ENCODE measurements at places on chromosomes 7 and 10. TPM values are rescaled to one million over a fixed set of nuclear protein-coding genes. Genes with fewer than 3 reads are reported as not detected.

The ADCYAP1R1 gene
- not detected for total RNA-seq

The GIMAP2 gene
- total RNA-seq, result under 0.01 TPM

The VPS37D gene
- total RNA-seq, result 3.0 TPM

The GSTO2 gene
- 2.6 TPM for total RNA-seq

The SLC39A12 gene
- total RNA-seq, result not detected
